OCI-M1 (cell line): ENCODE measurements at places on chromosomes 4 and X.

DNA sequence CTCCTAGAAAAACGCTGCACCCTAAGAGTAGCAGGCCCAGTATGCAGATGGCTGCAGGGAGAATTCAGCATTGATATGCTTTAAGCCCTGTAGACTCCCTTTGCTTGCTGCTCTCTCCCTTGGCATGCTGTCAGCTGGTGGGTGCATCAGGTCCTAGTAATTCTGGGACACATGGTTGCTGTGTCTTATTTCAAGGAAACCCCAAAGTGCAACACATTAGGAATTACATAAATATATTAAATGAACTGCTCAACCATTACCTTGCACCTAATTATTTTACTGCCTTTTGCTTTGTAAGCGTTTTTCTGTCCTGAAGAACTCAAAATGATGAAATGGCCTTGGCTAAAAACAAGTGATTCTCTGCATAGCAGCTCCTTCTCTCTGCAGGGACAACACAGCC is 516.3 kb downstream of the ZIC3 start:
- no peak for DNase-seq

DNA sequence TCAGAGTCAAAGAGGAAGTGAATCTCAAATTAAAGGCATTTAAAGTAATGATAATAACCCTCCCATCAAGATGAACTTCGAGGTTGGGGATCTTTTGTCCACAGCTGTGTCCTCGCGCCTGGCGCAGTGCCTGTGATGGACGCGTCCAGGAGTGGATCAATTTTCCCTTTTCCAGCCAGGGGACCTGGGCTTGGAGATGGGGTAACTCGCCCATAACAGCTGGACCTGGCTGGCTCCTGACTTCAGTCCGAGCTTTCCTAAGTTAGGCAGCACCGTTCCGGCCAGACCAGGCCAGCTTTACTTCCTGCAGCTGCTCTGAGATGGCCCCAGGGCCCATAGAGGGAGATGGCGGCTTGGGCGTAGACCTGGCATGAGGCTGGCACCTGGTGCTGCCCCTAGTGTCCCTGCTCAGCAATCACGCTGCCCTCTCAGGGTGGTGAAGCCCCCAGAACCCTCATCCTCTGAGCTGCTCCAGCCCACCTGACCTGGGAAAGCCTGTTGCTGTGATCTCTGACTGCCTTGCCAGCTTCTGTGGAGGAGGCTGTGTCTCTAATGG is 23.9 kb downstream of the ADRA2C start:
- DNase-seq: no peak

GRCh38 chrX:51665981-51666380 is 16.6 kb downstream of the CENPVL2 start:
- no peak for DNase-seq

DNA sequence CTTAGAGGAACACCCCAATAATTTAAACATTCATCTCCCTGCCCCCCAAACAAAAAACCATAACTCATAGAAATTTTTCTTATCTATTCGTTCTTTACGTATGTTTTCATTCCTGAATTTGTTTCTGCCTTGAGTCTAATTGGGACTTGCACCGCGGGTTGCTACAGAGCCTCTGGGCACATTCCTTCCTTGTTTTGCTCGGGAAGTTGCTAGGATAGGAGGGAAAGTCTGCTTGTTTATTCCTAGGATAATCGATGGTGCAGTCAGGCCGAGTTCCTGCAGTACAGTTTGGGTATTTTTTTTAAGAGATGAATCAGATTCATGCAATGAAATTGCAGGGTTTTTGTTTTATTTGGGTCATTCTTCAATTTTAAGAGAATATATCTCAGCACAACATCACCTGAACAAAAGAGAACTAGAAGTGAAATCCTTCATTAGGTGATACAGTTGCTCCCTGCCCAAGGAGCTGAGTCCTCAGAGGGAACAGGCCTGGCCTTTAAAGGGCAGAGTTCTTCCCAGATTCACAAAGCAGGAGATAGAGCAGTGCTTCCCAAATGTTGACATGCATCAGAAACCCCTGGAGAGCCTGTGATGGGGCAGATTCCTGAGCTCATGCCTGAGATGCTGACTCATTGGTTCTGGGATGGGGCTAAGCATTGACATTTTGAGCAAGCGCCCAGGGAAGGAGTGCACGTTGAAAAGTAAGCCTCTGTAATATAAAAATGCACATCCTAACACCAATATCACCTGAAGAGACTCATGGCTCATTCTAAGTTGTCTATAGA is 114.9 kb upstream of the FAM9B start:
- DNase-seq: no peak

DNA sequence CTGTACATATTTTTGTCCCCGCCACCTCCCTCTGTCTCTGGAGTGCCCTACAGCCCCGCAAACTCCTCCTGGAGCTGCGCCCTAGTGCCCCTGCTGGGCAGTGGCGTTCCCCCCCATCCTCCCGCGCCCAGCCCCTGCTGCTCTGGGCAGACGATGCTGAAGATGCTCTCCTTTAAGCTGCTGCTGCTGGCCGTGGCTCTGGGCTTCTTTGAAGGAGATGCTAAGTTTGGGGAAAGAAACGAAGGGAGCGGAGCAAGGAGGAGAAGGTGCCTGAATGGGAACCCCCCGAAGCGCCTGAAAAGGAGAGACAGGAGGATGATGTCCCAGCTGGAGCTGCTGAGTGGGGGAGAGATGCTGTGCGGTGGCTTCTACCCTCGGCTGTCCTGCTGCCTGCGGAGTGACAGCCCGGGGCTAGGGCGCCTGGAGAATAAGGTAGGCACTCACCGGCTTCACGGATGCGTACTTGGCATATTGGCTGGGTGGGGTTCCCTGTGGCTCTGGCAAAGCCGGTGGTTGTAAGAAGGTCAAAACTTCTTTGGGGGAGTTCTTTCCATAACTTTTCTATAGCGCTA is 653 bp downstream of the HHIP start:
- DNase-seq: no peak

DNA sequence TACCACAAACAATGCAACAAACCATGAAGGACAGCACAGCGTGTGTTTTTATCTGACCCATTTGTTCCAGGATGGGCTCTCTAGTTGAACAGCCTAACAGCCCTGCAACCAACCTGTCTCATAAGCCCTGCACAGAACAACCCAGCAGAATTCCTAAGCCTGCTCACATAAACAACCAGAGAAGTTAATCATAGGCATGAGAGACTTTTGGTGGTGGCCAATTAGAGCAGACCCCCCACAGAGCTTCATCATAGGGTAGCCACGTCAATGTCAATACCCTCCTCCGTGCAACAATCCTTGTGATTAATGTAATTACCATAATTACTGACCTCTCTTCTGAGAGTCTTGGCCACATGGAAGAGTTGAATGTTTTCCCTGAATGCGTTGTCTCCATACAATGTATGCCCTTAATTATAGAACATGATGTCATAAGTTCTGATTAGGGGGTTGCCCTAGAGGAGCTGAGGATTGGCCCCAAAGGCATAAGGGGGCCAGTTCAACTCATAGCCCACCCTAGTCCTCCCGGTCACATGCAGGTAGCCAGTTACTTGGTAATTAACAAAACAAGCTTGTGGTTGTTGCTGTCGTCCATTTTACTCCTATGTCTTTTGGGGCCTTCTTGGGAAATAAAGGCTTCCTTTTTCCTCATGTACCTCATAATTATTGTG is 92.7 kb downstream of the SYNPO2 start:
- DNase-seq: no peak

DNA sequence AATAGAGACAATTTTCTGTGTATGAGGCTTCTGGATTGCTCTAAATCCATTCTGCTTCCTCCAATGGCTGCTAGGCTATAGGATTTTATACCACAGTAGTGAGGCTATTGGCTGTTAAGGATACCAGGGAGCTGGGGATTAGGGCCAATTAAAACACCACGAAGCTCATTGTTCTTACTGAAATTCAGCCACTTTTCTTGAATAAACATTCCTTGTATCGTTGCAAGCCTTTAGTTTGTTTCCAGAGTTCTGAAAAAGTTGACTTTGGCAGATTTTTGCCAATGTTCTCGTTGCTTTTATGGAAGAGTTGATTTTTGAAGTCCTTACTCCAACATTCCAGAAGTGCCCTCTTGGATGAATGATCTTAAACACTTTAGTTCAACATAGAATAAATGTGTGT is 238.4 kb upstream of the TEX13A start:
- DNase-seq: no peak

DNA sequence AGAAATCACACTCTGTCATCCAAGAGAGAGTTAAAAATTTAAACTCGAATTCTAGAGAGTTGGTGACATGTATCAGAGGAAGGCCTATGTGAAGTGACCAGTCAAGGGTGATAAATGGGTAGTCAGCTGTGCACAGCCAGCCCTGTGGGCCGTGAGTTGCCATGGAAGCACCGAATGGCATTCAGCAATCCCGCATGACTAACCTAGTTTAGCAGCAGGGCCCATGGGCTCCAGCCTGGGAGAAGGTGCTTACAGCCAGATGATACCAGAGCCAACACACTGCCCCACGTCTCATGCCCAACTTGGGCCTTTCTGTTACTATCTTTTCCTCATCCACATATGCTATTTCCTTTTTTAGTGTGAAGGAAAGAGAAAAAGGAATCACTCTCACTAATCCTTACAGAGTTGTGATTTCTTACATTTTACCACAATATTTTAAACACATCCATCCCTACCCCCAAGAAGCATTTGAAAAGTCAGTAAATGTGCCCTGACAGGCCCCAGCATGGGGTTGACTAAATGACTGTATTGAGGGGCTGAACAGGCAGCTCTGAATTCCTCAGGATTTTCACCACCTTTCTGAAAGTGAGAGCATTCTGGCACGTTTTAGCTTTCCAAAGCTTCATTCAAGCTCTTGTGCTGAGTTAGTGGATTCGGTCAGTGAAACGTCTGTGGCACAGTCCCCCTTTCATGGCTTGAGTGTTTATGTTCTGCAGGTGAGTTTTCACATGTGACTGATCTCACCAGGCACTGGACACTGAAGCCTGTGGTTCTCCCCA is 104.2 kb downstream of the AFF1 start:
- no peak for DNase-seq

DNA sequence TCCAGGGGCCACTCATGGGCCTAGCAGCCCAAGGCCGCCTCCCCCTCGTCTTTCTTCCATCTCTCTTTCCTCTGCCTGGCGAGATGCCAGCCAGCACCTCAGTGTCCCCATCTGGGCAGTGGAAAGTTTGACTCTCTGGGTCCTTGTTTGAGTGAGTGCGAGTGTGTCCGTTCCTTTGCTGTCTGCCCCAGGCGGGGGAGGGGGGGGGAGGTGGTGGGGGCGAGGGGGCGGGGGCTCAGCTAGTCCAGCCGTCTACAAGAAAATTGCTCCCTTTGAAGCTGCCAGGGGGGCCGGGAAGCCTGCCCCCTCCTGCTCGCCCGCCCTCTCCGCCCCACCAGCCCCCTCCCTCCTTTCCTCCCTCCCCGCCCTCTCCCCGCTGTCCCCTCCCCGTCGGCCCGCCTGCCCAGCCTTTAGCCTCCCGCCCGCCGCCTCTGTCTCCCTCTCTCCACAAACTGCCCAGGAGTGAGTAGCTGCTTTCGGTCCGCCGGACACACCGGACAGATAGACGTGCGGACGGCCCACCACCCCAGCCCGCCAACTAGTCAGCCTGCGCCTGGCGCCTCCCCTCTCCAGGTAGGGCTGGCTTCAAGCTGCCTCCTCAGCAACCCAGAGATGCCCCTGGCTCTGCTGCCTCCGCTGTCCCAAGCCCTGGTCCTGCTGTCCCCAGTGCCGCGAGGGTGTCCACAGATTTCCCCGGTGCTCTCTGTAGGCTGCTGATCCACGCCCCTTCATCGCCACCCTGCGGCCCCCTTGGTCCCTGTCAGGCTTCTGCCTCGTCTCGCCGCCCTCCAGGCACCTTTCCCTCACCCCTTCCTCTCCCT is at the start of gene BGN:
BGN (plus strand) TSS at position 440 of the 821 bp plus-strand sequence. CDS start 9,652 bp downstream, outside the sequence.
- no peak for DNase-seq

DNA sequence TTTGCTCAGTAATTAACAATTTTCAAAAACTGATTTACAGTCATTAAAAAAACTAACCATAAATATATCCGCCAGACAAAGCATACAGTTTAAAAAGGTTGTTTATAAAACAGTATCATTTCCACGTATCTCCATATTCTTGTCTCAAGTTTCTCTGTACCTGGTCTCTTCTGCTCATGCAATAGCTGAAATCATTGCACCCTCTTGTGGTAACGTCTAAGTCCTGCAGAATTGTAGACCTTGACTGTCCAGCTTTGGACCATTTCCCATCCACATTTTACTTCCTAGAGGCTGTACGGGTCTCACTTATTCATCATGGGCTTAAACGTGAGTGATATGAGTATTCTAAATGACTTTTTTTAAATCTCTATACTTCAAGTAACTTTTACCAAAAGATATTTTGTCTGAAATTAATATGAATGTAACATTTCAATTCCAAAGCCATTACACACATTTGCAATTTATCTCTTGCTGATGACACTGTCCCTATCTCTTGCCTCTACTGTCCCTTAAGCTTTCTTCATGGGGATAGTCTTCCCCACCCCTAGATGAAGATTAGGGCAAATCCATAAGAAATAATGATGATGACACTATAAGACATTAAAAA is 118.5 kb downstream of the BTC start:
- peak; percentile 73 for DNase-seq

DNA sequence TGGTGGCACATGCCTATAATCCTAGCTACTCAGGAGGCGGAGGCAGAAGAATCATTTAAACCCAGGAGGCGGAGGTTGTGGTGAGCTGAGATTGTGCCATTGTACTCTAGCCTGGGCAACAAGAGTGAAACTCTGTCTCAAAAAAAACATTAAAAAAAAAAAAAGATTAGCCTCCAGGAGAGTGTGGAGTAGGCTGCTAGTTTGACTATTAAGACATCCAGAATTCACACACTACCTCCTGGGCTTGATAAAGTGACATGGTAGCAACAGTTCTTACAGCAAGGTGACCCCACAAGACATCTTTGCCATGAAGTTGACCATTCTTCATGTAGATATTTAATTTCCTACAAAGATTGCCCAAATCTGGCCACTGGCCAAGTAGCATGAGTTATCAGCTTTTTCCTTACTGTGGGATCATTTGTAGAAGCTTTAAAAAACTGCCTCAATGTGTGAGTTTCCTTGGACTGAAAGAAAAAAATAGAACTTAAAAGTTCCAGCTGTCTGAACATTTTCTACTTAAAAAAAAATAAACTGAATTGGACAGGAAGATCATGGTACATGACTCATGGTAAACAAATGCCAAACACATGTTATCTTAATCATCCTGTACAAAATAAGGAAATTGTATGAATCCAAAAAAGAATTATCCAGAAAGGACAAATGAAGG is 35.3 kb upstream of the SPRY1 start:
- peak; percentile 86 for DNase-seq

DNA sequence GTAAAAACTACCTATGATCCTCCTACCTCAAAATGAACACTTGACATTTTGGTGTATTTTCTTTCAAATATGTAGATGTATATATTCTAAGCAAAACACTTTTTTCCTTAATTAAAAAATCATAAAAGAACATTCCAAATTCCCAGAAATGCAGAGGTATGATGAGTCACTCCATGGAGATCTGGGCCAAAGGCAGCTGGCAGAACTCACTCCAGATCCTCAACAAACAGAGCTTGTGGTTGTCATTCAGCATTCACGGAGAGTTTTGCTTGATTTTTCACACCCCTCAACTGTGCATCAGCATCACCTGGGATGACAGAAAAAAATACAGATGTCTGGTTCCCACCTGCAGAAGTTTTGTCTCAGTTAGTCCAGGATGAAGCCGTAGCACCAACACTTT is 144.6 kb downstream of the KIT start:
- DNase-seq: no peak

- DNase-seq: no peak
Measured at GRCh38 chr4:53717064-53717549, 125.8 kb upstream of the LNX1 start.

- no peak for DNase-seq
Measured at GRCh38 chrX:45743906-45744625, 543.4 kb upstream of the DIPK2B start.
